Kidney epithelial cell (primary cell): ENCODE measurements at places on chromosomes 5 and 9.
A peak's percentile ranks its signal among the peaks of the same experiment; 100 is the strongest.

GRCh38 chr9:100591139-100591538 is 13.3 kb downstream of the CAVIN4 start:
- no peak for DNase-seq

DNA sequence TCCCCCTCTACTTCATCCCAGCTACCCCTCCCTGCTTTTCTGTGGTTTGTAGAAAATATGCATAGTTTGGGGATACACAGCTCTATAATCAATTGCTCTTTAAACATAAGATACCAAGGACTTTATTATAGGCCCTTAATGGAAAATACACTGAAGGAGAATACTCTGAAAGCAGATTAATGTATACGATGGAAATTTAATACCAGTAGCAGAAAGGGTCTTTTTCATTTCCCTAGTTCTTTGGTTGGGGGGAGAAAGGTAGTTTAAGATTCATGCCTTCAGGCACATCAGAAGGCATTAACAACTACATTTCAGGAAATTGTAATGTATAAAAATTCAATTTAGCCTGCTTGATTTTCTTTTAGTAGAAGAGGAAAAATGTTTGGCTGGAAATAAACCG is 452.9 kb upstream of the ZNF608 start:
- DNase-seq = no peak

GRCh38 chr5:67092535-67092934 is 104.1 kb downstream of the CD180 start:
- no peak for DNase-seq

- DNase-seq = no peak
Observed at GRCh38 chr5:170217831-170218230, 15.0 kb upstream of the C5orf58 start.

DNA sequence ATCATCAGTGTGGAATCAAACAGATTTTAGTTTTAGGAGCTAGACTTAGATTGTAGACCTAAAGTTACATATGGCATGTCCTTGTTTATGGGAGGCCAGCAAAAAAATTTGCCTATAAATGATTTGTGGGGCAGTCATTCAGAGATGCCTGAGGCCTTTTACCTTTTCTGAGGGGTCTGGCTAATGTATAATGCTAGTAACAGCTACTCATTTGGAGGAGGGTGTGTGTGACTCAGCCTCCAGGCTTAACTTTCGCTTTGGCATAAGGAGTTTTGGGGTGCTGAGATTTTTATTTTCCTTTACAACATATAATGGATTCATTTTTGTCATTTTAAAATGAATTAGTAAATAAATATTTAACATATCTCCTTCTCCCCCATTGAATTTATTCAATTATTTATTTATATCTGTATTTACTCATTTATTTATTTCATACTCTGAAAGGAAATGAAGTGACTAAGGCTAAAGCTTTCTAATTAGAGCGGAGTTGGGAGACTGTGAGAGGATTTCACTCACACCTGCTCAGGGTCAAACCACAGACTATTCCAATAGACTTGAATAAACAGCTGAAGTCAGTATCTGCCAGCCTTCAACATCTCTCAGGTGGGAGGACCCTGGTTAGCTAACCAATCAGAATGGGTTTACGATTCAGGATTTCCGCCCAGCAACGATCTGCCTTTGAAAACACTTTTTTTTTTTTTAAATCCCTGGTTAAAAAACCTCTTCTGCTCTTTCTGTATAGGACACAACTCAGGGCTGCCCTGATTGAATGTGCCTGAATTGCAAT is 487.5 kb upstream of the SGCD start:
- DNase-seq = peak; percentile 84

DNA sequence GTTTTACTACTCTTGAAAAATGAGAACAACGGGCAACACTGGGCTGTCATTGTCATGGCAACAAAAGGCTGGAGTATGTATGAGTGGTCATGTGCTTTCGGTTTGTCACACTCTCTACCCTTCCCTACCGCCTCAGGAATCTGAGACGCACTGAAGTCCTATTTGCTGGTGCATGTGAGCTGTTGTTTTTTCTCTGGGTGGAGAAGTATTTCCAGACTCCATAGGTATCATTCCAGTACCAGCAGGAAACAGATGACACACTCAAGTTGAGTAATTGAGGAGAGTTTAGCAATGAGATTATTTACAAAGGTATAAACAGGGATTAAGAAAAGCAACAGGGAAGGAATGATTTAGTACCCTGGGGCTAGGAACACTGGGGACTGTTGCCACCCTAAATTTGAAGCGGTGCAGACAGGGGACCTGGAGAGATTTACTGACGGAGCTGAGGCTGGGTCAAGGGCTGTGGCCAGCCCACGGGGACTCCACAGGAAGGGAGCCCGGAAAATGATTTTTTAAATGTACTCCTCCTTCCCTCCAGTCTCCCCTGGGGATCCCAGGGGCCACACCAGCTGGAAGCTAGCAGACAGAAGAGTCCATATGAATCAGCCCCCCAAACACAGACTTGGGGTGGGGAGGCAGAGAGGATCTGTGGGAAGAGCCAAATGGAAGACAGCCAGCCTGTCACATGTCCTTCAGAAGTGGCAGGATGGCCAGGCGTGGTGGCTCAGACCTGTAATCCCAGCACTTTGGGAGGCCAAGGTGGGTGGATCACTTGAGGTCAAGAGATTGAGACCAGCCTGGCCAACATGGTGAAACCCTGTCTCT is 13.2 kb upstream of the ZBTB43 start:
- DNase-seq = peak; percentile 65

DNA sequence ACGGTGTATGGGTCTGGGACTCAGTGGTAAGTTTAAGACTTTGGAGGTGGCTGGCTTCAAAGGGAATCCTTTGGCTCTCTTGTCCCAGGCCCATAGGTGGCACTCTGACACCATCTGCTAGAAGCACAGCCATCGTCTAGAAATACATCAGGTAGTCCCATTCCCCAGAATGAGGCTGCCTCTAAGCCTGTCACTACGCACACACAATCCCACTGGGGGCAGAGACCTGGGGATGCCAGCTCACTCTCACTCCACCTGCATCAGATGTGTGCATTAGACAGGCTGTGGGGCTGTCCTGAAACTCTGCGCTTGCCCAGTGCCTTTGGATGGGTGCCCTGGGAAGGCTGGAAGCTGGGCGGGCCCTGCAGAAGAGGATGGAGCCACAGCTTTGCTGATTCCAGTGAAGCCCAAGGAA is 127.5 kb upstream of the PANK3 start:
- DNase-seq = no peak

DNA sequence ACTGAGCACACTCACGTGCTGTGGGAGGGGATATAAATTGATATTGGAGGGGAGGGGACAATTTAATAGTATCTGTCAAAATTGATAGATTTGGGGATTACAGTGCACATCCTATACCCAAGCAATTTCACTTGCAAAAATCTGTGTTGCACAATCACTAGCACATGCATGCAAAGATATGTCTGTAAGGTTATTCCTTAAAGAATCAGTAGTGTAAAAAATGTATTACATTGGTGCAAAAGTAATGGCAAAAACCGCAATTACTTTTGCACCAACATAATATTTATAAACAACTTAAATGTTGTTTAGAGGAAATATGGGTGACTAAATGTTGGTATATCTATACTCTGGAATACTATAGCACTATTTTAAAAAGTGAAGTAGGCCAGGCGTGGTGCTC is 108.7 kb downstream of the LHX2 start:
- DNase-seq = no peak

DNA sequence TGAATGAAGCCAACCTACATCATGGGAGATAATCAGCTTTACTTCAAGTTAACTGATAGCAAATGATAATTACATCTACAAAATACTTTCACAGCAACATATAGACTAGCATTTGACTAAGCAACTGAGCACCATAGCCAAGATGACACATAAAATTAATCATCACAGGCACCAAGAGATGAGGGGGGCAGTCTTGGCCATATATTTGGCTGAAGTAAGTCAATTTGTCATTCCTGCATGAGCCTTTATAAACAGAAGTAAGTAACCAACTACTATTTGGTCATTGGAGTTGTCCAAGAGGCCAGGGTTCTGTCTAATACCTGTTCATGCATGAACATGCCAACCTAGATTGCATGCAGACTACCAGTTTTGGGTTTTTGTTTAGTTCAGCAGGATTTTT is 53.6 kb downstream of the PDCD1LG2 start:
- no peak for DNase-seq

DNA sequence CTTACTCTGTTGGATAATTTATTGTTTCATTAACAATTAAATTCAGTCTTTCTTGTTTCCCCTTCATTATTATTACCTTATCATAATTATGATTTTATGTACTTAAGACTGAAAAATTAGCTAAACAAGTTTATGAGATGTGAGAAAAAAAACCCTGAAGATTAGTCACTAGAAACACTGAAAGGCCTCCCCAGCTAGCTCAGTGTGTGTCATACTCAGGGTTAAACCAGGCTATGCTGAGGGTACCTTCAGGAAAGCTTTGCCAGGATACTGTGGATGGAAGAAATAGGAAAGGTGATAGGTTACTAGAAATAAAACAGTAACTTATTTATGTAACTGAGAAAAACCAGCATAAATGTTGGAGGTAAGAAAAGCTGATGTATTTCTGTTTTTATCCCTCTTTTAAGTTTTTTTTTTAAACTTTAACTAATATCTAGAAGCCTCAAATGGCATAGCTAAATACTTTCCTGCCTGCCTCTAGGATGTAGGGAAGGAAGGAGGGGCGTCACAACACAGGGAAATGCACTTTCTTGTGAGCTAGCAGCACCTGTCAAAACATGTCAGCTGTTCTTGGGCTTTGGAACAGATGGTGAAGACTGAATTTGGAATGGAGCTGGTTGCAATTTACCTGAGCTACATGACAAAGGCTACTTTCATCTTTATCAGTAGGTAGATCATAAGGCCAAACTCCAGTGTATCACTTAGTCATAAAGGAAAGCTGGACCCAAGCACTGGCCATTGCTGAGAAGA is 24.2 kb downstream of the NMRK1 start:
- DNase-seq = no peak

- no peak for DNase-seq
Observed at GRCh38 chr5:124948062-124948753, 201.8 kb upstream of the ZNF608 start.

DNA sequence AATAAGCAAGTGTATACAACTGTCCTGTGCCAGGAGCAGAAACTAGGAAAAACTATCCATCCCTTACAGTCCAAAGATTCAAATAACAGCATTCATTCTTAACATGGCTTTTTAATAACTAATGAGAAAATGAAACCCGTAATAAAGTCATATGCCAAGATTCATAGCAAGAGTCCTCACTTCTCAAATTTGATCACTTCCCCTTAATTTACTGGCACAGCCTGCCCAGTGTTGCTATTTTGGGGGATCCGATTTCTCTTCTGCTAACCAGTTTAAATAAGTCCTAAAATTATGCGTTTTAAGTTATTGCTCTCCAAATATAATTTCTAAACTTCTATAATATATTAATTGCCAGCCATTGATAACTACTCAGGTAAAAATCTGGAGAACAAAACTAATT is 177.0 kb upstream of the PTGER4 start:
- DNase-seq = no peak

DNA sequence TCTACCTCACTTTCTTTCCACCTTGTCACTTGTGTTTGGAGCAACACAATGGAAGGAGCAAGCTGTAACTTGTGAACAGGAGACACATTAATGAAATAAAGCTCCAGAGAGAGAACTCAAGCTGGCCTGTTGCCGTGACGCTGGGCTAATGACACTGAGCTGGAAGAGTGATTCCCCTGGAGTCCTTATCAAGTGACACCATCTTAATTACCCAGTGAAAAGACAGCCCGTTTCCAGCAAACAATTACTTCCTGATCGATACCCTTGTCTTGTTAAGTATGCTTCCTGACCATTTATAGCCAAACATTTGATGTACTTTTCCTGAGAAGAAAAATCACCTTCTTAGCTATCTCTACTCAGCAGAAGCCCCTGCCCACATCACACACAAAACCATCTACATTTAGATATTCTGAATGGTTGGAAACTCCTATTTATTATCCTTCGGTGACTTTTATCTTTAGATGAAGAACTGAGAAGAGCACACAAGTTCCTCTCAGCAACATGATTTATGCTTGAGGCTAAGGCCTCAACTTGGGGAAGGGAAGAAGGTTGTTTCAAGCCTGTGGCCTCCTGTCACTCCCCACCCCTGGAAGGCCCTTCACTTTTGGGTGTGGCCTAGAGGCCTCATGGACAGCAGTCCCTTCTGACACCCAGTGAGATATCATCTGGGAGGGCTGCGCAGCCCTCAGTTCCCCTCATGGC is 34.1 kb downstream of the CRHBP start:
- no peak for DNase-seq

- no peak for DNase-seq
Observed at GRCh38 chr9:132792547-132792946, 85.5 kb downstream of the AK8 start.

GRCh38 chr5:66994790-66995189 is 201.8 kb downstream of the CD180 start:
- DNase-seq = no peak

DNA sequence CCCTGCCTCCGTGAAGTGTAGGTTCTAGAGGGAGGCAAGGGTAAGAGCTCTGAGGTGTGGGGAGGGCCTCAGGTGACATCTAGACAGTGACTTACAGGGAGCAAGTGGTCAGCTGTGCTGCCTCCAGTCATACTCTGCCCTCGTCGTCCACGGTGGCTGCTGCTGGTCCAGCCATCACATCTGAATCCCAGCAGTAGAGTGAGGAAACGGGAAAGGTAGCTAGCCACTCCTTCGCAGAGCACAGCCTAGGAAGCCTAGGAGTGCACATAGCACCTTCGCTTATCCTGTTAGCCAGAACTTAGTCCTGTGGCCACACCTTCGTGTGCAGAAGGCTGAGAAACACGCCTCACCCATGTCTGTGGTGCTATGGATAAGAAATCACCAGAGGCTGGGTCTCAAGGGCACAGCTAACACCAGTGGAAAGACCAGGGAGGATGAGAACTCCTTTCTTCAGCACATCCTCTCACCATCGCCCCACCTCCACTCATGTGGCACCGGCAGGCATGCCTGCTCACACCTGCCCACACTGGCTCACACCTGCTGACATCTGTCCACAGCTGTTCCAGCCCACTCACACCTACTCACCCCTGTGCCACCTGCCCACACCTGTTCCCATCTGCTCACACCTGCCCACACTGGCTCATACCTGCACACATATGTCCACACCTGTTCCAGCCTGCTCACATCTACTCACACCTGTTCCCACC is 44.5 kb upstream of the SLC6A19 start:
- no peak for DNase-seq

DNA sequence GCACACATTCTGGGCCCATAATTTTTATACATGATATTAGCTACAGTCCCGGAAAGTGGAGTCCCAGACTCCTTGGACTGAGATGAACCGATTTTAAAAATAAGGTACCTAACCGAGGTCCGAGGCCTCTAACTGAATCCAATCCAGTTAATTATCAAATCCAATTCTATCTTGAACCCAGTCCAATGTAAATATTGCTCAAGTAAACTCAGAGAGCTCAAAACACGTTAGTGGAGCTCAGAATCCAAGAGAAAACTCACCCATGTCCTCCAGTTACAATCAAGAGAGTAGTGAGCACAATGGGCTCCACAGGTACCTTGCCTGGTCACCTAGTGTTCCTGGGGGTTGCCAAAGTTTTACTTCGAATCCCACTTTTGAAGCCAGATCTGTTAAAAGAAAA is 37.9 kb upstream of the DIRAS2 start:
- no peak for DNase-seq
